Activated CD4-positive, alpha-beta T cell treated with anti-CD3 and anti-CD28 coated beads, Interleukin-2, amount 10 ng/mL, durations not matched to agents 24 days and 14 days (primary cell): ENCODE measurements at places on chromosomes 5 and 9.

DNA sequence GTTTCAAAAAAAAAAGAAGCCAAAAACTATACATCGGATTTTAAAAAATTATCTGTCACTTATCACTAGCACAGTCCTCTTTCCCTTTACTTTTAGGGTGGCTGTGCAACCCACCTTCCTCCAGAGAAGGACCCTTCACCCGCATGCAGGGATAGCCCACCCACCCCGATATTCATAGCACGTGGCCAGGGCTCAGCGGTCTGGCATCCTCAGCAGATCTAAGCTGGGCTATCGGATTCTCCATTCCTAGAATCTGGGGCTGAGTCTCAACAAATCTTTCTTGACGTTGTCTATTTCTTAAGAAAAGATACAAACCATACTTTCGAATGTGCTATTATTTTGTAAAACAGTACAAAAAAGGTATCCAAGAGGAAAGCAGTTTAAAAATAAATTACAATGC lies 70.9 kb downstream of the MYO10 start:
- no peak for DNase-seq

DNA sequence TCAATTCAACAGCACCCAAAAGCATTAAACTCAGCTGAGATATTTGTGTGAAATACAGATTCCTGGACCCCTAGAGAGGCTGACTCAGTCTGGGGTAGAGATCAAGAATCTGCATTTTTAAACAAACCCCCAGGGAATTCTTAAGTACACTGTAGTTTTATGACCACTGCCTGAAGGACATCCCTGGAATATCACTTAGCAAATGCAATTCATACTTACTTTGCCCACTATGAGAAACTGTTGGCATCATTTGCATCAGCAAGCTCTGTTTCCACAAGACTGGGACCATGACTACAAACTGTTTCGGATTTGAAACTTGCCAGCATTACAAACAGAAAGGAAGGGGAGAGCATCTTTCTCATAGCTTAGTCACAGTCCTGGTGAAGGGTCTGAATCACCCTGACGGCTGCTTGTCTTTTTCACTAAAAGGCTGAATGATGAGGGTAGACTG lies 63.7 kb downstream of the MLLT3 start:
- DNase-seq: peak; percentile 76

GRCh38 chr5:38396766-38397165 lies 138.4 kb downstream of the EGFLAM start:
- DNase-seq: no peak

DNA sequence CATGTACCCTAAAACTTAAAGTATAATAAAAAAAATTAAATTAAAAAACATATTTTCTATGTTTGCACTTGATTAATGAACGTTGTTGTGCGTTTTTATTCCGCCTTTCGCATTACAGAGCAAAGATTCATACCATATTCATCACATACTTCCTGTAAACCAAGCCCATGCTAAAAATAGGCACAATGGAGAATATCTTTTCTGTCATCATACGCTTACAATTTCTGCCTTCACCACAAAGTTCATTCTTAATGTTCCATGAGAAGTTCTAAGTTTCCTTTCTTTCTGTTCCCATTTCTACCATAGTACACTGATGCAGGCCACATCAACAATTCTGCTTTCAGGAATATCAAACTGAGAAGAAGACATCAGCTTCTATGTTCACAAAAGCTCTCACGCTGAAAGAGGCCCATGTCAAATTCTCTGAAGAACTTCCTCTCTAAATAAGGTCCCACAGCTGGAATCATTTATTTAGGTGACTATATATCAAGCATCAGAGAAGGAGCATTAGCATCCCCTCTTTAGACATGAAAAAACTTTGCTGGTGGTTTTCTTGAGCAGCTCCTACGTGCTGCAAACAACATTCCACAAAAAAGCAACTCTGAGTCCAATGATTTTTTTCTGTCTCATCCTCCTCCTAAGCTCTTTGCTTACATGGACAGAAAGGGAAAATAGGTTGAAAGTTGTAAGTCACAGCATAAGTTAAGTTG lies 456.4 kb downstream of the CDH10 start:
- no peak for DNase-seq

GRCh38 chr5:3809455-3809854 lies 213.8 kb downstream of the IRX1 start:
- no peak for DNase-seq

- no peak for DNase-seq
These were observed 31.3 kb downstream of the CPEB4 start for GRCh38 chr5:173919443-173919842.

DNA sequence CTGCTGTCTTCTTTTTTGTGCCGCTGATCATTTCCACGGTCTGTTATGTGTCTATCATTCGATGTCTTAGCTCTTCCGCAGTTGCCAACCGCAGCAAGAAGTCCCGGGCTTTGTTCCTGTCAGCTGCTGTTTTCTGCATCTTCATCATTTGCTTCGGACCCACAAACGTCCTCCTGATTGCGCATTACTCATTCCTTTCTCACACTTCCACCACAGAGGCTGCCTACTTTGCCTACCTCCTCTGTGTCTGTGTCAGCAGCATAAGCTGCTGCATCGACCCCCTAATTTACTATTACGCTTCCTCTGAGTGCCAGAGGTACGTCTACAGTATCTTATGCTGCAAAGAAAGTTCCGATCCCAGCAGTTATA lies 17.1 kb downstream of the F2R start:
- DNase-seq: peak; percentile 67
